Mesenteric fat pad (tissue), 1 donor: ENCODE measurements at places on chromosomes 3 and 15. TPM values are rescaled to one million over a fixed set of nuclear protein-coding genes. Genes with fewer than 3 reads are reported as not detected.

DNA sequence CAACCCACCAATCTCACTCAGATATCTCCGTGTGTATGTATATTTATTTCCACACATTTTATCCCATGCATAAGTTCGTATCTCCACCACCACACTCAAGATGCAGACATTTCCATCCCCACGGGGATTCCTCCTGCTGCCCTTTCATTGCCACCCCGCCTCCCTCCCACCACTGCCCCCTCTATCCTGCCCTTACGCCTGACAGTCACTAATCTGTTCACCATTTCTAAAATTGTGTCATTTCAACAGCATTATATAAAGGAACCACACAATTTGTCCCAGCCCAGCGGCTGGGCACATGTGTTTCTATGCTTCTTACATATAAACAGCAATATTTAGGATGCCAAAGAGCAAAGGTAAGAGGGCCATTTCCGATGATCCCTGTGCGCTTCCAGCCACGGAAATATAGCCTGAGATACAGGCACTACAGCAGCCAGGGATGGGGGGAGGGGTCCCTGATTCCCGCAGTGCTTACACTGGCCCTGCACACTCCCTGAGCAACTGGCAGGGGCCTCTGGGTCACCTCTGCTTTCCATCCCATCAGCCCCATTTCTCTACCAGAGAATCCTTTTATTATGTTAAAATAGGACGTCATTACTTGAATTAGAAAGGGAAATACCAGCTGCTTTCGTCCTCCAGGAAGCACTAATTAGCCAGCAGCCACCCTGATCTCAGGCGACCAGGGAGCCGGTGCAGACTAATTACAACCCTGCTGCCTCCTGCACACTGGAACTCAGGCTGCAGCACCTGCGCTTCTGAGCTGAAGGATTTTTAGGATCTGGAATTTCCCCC lies 372.0 kb upstream of the ATP10A start:
- DNase-seq: no peak

DNA sequence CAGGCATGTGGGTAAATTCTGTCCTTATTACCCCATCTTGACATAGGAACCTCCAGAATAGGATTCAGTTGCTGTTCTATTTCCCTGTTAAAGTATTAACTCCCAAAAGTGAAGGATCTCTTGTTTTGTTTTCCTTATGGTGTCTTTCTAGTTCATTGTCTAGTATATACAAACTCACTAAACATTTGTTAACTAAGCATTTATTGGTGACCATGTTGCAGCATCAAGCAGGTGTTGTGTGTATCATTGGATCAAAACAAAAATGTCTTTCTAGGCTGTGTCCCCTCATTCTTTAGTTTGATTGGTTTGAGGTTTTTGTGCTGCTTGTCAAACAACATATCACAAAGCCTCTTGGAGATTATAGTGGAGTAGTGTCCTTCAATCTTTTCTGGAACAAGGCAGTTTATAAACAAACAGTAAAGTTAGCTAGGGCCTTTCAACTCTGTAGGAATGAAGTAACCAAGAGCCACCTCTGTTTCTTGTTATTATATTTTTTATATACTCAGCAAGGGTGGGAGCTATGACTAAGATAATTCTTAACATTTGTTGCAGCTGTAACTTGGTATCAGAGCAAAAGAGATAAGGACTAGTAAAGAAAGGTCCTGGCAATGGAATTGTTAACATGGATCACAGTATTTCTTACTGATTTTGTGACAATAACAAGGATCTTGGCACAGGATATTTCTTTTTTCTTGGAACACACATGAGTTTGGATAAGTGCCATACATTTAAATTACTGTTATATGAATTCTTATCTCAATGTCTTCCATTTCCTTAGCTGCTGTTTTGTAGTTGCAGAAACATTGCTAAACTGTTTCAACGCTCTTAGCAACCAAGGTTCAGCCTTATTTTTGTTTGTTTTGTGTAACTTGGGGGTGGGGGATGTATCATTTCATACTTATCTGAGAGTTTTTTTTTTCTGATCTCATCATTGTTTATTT lies 49.3 kb downstream of the TMOD3 start:
- DNase-seq: no peak

GRCh38 chr3:152738656-152739055 lies 96.3 kb upstream of the P2RY1 start:
- DNase-seq: no peak

GRCh38 chr3:82342521-82342920 lies 581.1 kb upstream of the GBE1 start:
- no peak for DNase-seq

DNA sequence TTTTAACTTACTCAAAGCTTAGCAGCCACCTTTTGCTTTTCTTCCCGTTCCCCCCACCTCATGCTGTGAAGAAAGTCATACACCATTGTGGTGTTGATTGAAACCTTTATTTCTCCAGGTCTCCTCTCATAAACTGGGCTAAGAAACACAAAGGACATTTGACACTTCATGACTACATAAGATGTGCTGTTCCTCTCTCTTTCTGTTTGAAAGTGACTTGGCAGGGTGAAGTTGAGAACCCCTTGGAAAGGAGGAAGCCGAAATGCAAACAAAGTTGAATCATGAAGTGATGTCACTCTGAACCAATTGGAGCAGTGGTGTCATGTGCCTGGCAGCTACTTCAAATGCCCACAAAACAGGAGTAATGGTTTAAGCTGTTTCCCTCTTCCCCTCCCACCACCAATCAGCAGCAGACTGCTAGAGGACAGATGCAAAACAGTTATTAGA lies 174.7 kb downstream of the IGF1R start:
- DNase-seq: no peak

DNA sequence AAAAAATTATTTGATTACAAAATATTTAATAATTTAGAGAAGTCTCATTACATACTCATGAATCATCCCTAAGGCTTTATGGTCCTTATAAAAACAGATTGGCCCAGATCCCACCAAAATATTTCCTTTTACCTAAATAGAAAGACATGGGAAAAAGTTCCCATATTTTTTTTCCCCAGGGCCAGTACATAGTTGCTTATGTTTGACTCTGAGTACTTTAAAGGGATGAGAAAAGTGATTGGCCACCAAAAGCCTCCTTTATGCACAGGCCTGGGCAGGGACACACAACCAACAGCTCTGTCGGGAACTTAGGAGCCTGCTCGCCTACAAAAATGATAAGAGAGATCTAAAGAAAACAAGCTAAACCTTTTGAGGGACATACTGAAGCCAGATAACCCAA lies 22.3 kb downstream of the KCNAB1 start:
- no peak for DNase-seq

- DNase-seq: no peak
Observed at GRCh38 chr15:92654662-92655061, 913 bp downstream of the FAM174B start.

DNA sequence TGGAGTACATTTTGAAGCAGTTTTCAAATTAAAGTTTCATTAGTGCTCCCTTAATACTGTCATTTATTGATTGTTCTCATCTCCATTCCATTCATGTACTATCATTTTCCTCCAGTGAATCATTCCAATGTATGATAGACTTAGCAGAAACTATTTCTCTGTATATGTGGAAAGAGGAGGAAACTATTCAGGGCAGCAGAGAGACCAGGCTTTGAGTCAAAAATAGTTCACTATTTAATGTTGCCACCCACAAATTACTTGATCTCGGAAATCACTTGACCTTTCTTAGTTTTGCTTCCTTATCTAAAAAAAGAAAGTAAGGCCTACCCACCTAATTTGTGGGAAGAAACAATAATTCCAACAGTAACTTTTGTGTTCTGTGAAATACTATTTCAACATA lies 610.5 kb upstream of the ZNF385D start:
- no peak for DNase-seq

- no peak for DNase-seq
Observed at GRCh38 chr3:160009525-160009924, 20.9 kb downstream of the IL12A start.

DNA sequence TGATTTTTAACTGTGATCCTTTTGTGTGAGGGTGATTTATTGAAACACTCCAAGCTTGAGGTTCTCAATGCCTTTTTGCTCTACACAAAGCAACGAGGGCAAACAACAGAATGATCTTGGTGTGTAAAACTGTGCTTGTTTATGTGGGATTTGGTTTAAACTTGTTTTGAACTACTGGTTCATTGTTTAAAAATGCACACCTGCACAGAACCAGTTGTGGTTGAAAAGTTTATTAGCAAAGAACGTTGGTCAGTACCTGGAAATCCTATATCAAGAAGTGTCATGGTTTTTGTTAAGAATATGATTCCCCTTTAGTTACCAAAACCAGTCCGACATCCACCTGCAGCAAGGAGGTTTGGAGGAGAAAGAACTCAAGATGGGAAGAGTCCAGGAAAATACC lies 239.4 kb downstream of the WNT5A start:
- DNase-seq: no peak

DNA sequence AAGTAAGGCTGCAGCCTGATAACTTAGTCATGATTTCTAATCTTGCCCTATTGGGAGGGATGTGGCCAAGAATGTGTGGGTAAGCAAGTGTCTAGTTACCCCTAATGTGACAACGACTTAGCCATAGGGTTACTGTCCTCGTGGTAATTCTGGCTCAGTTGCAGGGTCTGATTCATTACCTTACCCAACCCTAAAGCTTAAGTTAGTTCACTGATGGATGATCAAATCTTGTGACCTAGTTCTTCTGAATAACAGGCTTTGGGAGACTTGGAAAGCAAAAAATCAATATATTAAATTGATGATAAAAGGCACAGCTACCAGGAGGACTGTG lies 1.6 kb upstream of the INTS14 start:
- no peak for DNase-seq

The MAGEF1 gene
- 18.9 TPM for total RNA-seq

The OR5K2 gene
- total RNA-seq: not detected

The TRMT10C gene
- total RNA-seq: 21.2 TPM

The CHST14 gene
- total RNA-seq: 10.9 TPM
